ENCODE measurements at places on chromosomes 5 and 9.

DNA sequence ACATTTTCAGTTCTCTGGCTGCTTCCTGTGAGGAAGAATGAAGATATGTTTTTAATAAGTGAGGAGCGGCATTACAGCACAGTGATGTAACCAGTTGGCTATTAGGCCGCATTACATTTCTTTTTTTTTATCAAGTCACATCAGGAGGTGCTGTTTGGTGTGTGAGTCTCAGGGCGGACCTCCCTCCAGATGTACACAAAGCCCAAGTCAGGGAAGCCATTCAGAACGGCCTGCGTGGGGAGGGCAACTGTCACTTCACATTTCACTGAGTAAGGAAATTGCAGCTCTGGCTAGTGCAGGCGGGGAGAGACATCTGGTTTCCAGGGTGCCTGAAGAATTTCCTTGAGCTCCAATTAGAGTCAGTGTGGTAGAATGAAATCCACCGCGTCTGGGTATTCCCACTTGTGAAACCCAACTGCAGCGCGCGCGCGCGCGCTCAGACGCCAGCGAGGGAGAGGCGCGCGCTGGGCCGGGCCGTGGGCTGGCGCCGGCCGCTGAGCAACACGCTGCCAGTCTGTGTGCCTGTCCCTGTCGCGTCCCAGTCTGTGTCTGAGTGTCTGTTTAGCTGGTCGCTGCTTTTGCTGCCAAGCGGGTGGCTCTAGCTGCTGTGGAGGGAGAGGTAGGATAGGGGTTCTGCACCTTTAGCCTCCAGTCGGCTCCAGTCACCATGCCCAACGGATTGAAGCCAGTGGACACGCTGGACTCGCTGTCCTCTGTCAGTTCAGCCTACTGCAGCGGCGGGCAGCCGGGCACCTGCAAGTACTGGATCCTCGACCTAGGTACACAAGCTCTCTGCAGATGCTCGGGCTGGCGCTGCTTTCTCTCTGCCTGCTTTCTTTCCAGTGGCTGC is 140.8 kb upstream of the OTULINL start:
- H3K27me3 ChIP-seq, result no peaks in the 10 kb centered on the region
- H3K27ac ChIP-seq, result no peak overlapping the region
- peaks cover 21% of the 10 kb centered on the region for H3K36me3 ChIP-seq
- no peak for DNase-seq
- H3K4me1 ChIP-seq, result peaks cover 4% of the 10 kb centered on the region

GRCh38 chr5:11139217-11139865 is 378.3 kb upstream of the DAP start:
- H3K4me1 ChIP-seq, result no peaks in the 10 kb centered on the region
- H3K27ac ChIP-seq, result no peak overlapping the region
- DNase-seq, result no peak

GRCh38 chr5:139137697-139138096 is 60.5 kb downstream of the SIL1 start:
- H3K27me3 ChIP-seq, result no peaks in the 10 kb centered on the region
- no peaks in the 10 kb centered on the region for H3K36me3 ChIP-seq
- H3K4me1 ChIP-seq, result peaks cover 20% of the 10 kb centered on the region
- DNase-seq, result no peak

GRCh38 chr5:57684299-57684702 is 201.7 kb upstream of the ACTBL2 start:
- no peaks in the 10 kb centered on the region for H3K4me1 ChIP-seq
- H3K27me3 ChIP-seq, result no peaks in the 10 kb centered on the region
- H3K4me3 ChIP-seq, result no peak overlapping the region
- no peaks in the 10 kb centered on the region for H3K36me3 ChIP-seq

- H3K27ac ChIP-seq, result peak overlapping the region; percentile 82
- no peaks in the 10 kb centered on the region for H3K27me3 ChIP-seq
- peak overlapping the region; percentile 82 for H3K4me3 ChIP-seq
- no peak for DNase-seq
- H3K36me3 ChIP-seq, result no peaks in the 10 kb centered on the region
- peaks cover 60% of the 10 kb centered on the region for H3K4me1 ChIP-seq
Measured at GRCh38 chr9:78028926-78029325, 2.7 kb downstream of the GNAQ start.

GRCh38 chr9:136059321-136059791 is 35.7 kb downstream of the NACC2 start:
- peaks cover 6% of the 10 kb centered on the region for H3K36me3 ChIP-seq
- H3K4me1 ChIP-seq, result peaks cover 75% of the 10 kb centered on the region
- peak overlapping the region; percentile 45 for H3K4me3 ChIP-seq
- H3K27me3 ChIP-seq, result no peaks in the 10 kb centered on the region
- peak overlapping the region; percentile 55 for H3K27ac ChIP-seq
- peak; percentile 16 for DNase-seq

DNA sequence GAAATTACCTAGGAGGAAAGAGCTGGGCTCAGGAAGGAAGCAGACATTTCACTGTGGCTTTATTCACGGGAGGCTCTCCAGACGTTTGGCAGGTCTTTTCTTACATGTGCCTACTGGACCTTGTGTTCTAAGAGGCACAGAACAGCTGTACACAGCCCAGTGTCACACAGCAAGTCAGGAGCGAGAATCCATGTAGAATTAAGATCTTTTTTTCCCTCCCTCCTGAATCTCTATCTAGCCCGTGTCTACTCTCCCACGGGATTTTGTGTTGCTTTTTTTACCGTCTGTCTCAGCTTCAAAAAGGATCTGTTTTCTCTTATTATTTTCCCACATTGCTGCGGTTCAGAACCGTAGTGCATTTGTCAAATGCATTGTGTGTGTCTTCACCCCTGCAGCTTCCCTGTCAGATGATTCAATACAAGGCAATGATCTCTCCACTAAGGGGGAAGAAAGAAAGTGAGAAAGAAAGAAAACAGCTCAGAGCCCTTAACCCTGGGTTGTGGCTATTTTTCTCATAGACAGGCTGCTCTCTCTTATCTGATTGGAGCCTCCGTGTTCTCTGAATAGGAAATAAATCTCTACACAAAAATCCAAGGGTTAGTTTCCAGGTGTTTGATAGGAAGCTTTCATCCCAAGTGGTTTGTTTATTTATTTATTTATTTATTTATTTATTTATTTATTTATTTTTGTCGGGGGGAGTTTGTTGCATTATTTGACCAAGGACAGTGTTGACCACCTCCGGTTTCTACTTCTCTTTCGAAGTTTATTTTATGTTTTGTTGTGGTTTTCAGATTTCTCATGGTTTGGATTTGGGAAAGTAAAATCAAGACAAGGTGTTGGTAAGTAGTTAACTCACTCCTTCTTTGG is 191.0 kb downstream of the NTRK2 start:
- no peaks in the 10 kb centered on the region for H3K36me3 ChIP-seq
- no peak overlapping the region for H3K4me3 ChIP-seq
- no peaks in the 10 kb centered on the region for H3K27me3 ChIP-seq
- no peak for DNase-seq

DNA sequence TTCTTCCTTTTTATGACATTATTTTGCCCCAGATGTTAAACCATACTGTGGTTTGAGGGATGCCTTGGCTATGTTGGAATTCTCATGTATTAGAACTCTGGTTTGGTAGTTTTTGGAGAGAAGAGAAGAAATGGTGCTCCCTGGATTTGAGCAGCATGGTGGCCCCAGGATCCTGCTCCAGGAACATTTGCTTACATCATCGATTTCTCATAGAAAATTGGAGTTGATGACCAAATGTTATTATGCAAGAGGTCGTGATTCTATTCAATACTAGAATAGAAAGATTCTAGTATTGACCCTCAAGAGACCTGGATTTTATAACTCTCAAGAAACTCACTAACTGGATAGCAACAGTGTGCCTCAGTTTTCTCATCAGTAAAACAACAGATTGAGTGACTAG is 77.5 kb upstream of the GNAQ start:
- no peak overlapping the region for H3K27ac ChIP-seq
- peaks cover 66% of the 10 kb centered on the region for H3K4me1 ChIP-seq
- H3K36me3 ChIP-seq, result no peaks in the 10 kb centered on the region
- DNase-seq, result no peak
- H3K4me3 ChIP-seq, result no peak overlapping the region

DNA sequence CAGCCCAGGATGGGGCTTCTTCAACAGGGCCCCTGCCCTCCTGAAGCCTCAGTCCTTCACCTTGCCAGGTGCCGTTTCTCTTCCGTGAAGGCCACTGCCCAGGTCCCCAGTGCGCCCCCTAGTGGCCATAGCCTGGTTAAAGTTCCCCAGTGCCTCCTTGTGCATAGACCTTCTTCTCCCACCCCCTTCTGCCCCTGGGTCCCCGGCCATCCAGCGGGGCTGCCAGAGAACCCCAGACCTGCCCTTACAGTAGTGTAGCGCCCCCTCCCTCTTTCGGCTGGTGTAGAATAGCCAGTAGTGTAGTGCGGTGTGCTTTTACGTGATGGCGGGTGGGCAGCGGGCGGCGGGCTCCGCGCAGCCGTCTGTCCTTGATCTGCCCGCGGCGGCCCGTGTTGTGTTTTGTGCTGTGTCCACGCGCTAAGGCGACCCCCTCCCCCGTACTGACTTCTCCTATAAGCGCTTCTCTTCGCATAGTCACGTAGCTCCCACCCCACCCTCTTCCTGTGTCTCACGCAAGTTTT is 23.6 kb downstream of the PCDHGC5 start:
- DNase-seq, result peak; percentile 67
- peaks cover 10% of the 10 kb centered on the region for H3K27me3 ChIP-seq
- no peak overlapping the region for H3K27ac ChIP-seq
- H3K36me3 ChIP-seq, result peaks cover 28% of the 10 kb centered on the region
- peaks cover 50% of the 10 kb centered on the region for H3K4me1 ChIP-seq

DNA sequence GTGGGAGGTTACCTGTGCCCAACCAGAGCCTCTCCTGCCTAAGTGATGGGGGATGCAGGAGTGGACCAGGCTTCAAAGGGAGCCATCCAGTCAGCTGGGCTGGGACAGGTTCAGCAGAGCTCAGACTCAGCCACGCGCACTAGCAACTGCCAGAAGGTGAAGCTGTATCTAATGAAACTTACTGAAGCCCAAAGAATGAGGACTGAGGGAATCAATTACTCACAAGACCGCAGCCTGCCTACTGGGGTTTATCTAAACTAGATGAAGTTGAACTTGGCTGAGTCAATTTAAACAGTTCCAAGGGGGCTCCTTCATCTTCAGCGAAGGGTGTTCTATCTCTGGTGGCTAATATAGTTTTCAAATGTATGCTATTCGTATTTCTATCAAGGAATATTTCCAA is 11.4 kb downstream of the HAND1 start:
- H3K36me3 ChIP-seq, result no peaks in the 10 kb centered on the region
- peaks cover 30% of the 10 kb centered on the region for H3K27me3 ChIP-seq
- peaks cover 3% of the 10 kb centered on the region for H3K4me1 ChIP-seq

GRCh38 chr9:119284587-119285337 is 84.5 kb downstream of the BRINP1 start:
- no peaks in the 10 kb centered on the region for H3K4me1 ChIP-seq
- no peaks in the 10 kb centered on the region for H3K36me3 ChIP-seq
- H3K27me3 ChIP-seq, result peaks cover 2% of the 10 kb centered on the region
- no peak overlapping the region for H3K4me3 ChIP-seq
- DNase-seq, result no peak

GRCh38 chr5:179257176-179257682 is 88.0 kb downstream of the ADAMTS2 start:
- H3K27me3 ChIP-seq, result no peaks in the 10 kb centered on the region
- H3K4me3 ChIP-seq, result no peak overlapping the region
- no peaks in the 10 kb centered on the region for H3K36me3 ChIP-seq
- DNase-seq, result no peak

GRCh38 chr9:32906213-32906612 is 95.2 kb downstream of the APTX start:
- no peak overlapping the region for H3K27ac ChIP-seq
- H3K27me3 ChIP-seq, result peaks cover 82% of the 10 kb centered on the region
- H3K4me1 ChIP-seq, result peaks cover 13% of the 10 kb centered on the region
- no peaks in the 10 kb centered on the region for H3K36me3 ChIP-seq

DNA sequence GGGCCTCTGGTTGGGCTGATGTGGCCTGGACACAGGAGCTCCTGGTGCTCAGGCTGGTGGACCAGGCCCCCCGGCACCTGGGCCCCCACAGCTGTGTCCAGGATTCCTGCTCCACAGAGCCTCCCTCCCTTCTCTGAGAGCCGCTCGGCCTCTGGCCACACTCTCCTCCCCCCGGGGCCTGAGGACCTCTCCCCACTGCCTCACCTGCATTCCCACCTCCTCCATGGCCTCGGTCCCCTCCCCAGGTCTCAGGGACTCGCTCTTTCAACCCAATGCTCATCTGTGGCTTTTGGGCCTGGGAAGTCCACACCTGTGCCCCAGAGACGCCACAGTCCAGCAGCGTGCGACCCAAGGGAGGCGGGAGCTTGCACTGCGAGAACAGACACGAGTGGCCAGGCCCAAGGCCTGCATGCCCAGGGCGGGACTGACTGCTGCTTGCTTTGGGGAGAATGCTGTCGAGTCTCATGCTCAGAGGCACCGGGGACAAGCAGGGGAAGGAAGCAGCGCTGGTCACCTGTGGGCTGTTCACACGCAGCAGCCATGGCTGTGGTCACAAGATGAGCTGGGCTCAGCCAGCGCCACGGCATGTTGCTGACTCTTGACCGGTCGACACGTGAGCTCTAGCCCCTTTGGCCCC is 14.6 kb downstream of the PAEP start:
- DNase-seq, result no peak
- H3K27me3 ChIP-seq, result no peaks in the 10 kb centered on the region
- H3K4me1 ChIP-seq, result no peaks in the 10 kb centered on the region
- no peak overlapping the region for H3K27ac ChIP-seq

DNA sequence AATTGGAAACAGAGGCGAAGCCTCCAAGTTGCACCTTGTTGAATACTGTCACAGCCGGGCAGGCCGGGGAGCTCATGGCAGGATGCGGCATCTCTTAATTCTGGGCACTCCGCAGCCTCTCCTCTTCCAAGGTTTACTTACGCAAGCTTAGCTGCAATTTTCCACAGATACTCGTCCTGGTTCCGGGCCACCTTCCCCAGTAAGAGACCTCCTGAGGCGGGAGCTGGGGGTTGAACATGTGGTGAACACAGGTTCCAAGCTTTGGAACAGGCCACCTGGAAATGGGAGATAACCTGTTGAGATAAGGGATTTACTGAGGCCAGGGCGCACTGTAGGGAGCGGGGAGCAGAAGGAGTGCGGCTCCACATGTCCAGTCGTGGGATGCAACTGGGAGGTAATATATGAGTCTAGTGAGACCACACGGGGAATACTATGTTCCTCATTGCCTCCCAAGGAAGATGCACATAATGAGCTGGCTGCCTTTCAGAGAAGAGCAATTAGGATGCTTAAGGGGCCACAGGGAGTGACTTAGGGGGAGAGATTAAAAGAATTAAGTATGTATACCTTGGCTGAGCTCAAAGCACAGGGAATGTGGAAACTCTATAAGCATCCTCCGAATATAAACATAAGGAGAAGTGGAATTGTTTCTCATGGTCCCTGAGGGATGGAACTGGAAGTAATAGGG is 335.2 kb downstream of the CWC27 start:
- H3K4me3 ChIP-seq, result peak overlapping the region; percentile 79
- H3K27me3 ChIP-seq, result peaks cover 5% of the 10 kb centered on the region
- DNase-seq, result no peak
- no peaks in the 10 kb centered on the region for H3K36me3 ChIP-seq

- no peaks in the 10 kb centered on the region for H3K4me1 ChIP-seq
- H3K27me3 ChIP-seq, result no peaks in the 10 kb centered on the region
- DNase-seq, result no peak
- peak overlapping the region; percentile 61 for H3K27ac ChIP-seq
Measured at GRCh38 chr5:179608131-179608581, 15.3 kb downstream of the HNRNPH1 start.

GRCh38 chr9:113933671-113934070 is 57.6 kb downstream of the ZNF618 start:
- no peaks in the 10 kb centered on the region for H3K36me3 ChIP-seq
- no peaks in the 10 kb centered on the region for H3K27me3 ChIP-seq
- H3K4me1 ChIP-seq, result no peaks in the 10 kb centered on the region
- no peak overlapping the region for H3K27ac ChIP-seq

- no peak for DNase-seq
- H3K4me3 ChIP-seq, result no peak overlapping the region
- peaks cover 33% of the 10 kb centered on the region for H3K27me3 ChIP-seq
- peaks cover 4% of the 10 kb centered on the region for H3K4me1 ChIP-seq
- no peaks in the 10 kb centered on the region for H3K36me3 ChIP-seq
Measured at GRCh38 chr5:73631500-73631899, 5.5 kb downstream of the ARHGEF28 start.

Data from CD14-positive monocyte (primary cell).